Endothelial cell of umbilical vein (primary cell): ENCODE measurements at places on chromosomes 6 and 20.

GRCh38 chr20:17859616-17860232, 108.9 kb downstream of the SNX5 start:
- no peak overlapping the region for H3K4me3 ChIP-seq
- peaks cover 2% of the 10 kb centered on the region for H3K27me3 ChIP-seq
- no peaks in the 10 kb centered on the region for H3K36me3 ChIP-seq

DNA sequence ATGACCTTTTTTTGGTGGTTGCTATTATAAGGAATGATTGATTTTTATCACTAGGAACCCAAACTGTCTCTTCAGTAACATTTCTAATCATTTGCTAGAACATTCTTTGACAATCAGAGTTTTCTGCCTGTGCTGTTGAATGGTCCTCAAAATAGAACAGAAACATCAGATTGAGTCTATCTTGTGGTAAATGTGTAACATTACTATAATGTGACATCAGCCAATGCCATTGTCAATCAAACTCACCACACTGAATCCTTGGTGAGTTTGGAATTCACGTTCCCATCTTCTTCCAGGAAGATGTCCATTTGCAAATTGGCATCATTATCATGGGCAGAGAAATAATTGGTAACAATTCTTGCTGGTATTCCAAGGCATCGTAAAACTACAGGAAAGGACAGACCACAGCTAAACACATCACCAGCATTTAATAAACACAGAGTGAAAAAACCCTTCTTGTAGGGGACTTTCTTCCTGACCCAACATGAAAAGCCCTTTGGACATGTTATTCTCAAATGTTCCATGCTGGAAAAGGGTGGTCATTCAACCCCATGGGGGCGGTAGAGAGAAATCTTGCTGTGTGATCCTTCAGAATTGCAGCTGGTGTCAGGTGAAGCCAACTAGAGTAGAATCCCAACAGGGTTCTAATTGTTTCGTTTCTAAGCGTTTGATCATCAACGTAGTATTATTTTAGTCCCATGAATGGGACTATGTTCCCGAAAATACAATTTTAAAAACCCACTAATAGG, 98.5 kb downstream of the F13A1 start:
- DNase-seq, result no peak
- H3K4me1 ChIP-seq, result no peaks in the 10 kb centered on the region
- H3K4me3 ChIP-seq, result no peak overlapping the region
- H3K27me3 ChIP-seq, result no peaks in the 10 kb centered on the region
- no peaks in the 10 kb centered on the region for H3K36me3 ChIP-seq

- H3K36me3 ChIP-seq, result no peaks in the 10 kb centered on the region
- peak; percentile 74 for DNase-seq
- H3K27ac ChIP-seq, result peak overlapping the region; percentile 94
- H3K4me3 ChIP-seq, result no peak overlapping the region
- no peaks in the 10 kb centered on the region for H3K27me3 ChIP-seq
Observed at GRCh38 chr6:17490724-17491123, 97.3 kb downstream of the CAP2 start.

DNA sequence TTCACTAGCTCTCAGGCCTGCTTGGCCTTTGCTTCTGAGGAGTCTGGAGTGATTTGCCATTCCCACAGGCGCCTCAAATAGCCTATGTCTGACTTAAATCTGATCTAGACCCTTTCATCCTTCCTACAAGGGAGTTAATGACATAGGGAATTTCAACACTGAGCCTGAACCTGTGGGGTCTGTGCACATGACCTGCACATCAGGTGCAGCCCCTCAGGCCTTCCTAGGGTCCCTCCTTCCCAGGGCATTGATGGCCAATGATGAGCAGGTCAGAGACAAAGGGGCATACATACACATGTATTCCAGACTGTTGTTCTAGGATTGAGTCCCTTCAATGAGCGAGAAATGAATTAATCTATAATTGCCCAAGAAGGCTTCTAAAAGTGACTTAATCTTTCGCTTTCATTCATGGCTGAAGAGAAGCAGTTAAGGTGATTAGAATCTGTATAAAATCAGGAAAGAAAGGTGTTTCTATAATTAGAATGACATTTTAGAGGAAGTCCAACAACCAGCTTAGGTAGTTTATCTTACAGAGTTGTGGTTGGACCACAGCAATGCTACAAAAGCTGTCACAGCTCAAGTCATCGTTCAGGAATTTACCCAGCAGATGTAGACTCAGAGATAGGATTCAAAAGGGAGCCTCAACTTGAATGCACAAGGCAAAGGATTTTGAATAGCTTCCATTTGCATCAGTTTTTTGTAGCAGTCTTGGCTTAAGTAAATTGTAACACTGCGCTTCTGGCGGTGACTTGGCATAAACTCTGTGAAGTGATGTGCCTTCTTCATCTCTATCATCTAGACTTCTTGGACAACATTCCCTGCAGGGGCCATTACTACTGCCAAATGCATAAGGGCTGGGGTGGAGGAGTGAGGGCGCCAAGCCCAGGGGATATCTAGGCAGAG, 27.0 kb upstream of the TBC1D7 start:
- H3K36me3 ChIP-seq, result no peaks in the 10 kb centered on the region
- no peaks in the 10 kb centered on the region for H3K27me3 ChIP-seq
- H3K27ac ChIP-seq, result peak overlapping the region; percentile 89
- peak; percentile 69 for DNase-seq
- H3K4me1 ChIP-seq, result peaks cover 28% of the 10 kb centered on the region
- H3K4me3 ChIP-seq, result no peak overlapping the region

DNA sequence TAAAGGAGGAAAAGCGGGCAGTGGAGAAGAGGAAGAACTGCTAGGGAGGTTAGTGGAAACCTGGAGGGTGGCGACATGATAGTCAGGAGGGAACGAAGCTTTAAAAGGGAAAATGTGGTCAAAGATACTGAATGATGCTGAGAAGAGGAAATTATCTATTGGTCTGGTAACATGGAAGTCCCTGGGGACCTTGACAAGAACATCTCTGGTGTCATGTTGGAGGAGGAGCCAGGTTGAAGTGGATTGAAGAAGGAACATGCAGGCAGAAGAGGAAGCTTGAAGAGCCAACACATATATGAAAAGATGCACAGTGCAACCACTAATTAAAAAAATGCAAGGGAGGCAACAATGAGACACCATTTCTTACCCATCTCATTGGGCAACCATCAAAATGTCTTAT, 251.9 kb upstream of the RNF24 start:
- H3K36me3 ChIP-seq, result no peaks in the 10 kb centered on the region
- H3K4me3 ChIP-seq, result no peak overlapping the region
- H3K4me1 ChIP-seq, result no peaks in the 10 kb centered on the region

GRCh38 chr6:119902681-119903080, 553.1 kb upstream of the MAN1A1 start:
- H3K27me3 ChIP-seq, result no peaks in the 10 kb centered on the region
- H3K4me3 ChIP-seq, result no peak overlapping the region
- no peak overlapping the region for H3K27ac ChIP-seq
- no peaks in the 10 kb centered on the region for H3K4me1 ChIP-seq
- no peaks in the 10 kb centered on the region for H3K36me3 ChIP-seq

- H3K27me3 ChIP-seq, result no peaks in the 10 kb centered on the region
- no peak overlapping the region for H3K4me3 ChIP-seq
- no peaks in the 10 kb centered on the region for H3K4me1 ChIP-seq
- peaks cover 7% of the 10 kb centered on the region for H3K36me3 ChIP-seq
- DNase-seq, result no peak
Observed at GRCh38 chr20:39036851-39037250, 74.7 kb downstream of the DHX35 start.

DNA sequence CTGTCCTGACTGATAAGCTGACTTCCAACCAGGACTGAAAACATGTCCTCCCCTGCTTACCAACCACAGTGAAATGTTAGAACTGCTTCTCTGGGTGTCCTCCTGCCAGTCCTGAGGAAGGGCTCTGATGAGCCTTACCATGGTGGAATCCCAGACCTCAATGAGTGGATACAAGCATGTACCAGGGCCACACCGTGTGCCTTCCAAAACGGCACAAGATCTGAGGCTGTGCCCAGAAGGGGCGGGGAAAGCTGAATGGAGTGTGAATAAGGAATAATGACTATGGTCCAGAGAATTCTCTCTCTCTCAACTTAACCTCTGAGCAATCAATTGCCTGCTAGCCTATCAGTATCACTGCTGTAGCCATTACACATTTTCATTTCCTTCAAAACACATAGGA, 51.7 kb downstream of the PDE10A start:
- H3K27ac ChIP-seq, result no peak overlapping the region
- no peak overlapping the region for H3K4me3 ChIP-seq
- H3K27me3 ChIP-seq, result no peaks in the 10 kb centered on the region
- DNase-seq, result no peak

DNA sequence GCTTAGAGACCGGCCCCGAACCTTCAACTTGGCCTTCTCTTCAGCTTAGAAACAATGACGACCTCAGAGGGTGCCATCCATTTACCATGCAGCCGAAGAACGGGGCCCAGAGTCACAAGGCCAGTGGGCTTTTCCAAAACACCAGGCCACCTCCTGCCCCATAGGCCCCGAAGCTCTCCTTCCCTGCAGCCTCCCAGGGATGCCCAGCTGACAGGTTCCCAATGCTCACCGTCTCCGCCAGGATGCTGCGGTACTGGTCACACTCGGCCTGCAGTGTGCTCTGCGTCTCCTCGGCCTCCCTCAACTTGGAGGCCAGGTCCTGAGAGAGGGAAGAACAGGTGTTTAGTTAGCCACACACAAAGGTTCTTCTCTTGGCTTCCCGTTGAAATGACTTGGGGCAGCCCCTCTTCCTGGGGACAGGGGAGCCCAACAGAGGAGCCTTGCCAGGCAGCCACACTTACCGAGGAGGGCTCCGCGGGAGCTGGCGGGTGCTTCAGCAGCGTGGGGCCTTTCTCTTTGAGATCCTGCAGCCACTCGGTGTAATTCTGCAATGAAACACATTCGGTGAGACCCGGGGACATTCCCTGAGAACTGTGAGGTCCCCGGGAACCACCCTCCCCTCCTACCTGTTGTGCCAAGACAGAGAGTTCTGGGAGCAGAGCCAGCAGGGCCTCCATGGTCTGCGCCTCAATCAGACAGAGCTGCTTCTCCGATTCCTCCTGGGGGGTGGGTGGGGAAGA, 51.5 kb downstream of the DSTN start:
- no peak overlapping the region for H3K4me3 ChIP-seq
- no peaks in the 10 kb centered on the region for H3K27me3 ChIP-seq
- no peak overlapping the region for H3K27ac ChIP-seq
- H3K4me1 ChIP-seq, result no peaks in the 10 kb centered on the region
- no peak for DNase-seq
- H3K36me3 ChIP-seq, result peaks cover 6% of the 10 kb centered on the region

DNA sequence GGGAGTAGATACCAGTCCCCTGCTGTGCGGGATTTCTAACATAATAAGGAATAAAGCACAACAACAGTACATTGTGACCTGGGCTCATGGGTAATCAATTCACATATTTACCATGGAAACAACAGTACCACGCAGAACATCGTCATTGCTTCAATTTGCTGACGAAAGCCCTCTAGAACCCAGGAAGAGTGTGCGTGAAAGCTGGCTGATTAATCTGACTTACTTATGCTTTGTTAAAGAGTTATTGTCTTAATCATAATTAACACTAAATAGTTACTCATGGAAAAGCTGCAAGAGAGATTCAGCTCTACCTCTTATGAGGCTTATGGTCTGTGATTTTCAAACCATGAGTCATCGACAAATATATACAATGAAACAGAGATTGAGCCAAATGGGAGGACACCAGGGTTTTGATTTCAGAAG, 644.3 kb upstream of the AGPAT4 start:
- no peak overlapping the region for H3K4me3 ChIP-seq
- DNase-seq, result no peak
- no peaks in the 10 kb centered on the region for H3K36me3 ChIP-seq

DNA sequence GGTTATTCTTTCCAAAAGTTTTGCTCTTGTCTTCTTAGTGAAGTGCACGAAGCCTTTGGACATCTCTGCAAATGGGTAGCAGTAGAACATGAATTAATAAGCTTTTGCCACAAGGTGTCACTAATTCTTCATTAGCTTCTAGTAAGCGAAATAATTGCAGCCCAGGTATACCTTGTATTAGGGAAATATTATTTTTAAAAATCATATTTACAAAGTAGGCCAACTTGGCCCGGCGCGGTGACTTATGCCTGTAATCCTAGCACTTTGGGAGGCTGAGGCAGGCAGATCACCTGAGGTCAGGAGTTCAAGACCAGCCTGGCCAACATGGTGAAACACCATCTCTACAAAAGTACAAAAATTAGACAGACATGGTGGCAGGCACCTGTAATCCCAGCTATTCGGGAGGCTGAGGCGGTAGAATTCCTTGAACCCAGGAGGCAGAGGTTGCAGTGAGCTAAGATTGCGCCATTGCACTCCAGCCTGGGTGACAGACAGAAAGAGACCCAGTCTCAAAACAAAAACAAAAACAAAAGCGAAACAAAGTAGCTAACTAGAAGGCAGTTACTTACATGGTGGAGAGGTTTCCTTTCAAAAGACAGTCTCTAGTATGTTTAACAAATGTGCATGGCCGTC, 8.8 kb upstream of the RSPH3 start:
- no peaks in the 10 kb centered on the region for H3K36me3 ChIP-seq
- peak; percentile 30 for DNase-seq
- H3K4me1 ChIP-seq, result no peaks in the 10 kb centered on the region
- no peak overlapping the region for H3K4me3 ChIP-seq
- H3K27me3 ChIP-seq, result no peaks in the 10 kb centered on the region

GRCh38 chr6:157558487-157559200, 177.7 kb downstream of the ZDHHC14 start:
- H3K36me3 ChIP-seq, result no peaks in the 10 kb centered on the region
- DNase-seq, result no peak
- H3K27me3 ChIP-seq, result no peaks in the 10 kb centered on the region
- H3K4me3 ChIP-seq, result no peak overlapping the region

- no peaks in the 10 kb centered on the region for H3K27me3 ChIP-seq
- H3K4me3 ChIP-seq, result no peak overlapping the region
- H3K36me3 ChIP-seq, result no peaks in the 10 kb centered on the region
- DNase-seq, result no peak
- H3K4me1 ChIP-seq, result no peaks in the 10 kb centered on the region
- no peak overlapping the region for H3K27ac ChIP-seq
Observed at GRCh38 chr20:52974179-52974594, 2.0 kb downstream of the TSHZ2 start.

- no peaks in the 10 kb centered on the region for H3K36me3 ChIP-seq
- no peaks in the 10 kb centered on the region for H3K27me3 ChIP-seq
Observed at GRCh38 chr6:162198925-162199324, 528.6 kb downstream of the PRKN start.

DNA sequence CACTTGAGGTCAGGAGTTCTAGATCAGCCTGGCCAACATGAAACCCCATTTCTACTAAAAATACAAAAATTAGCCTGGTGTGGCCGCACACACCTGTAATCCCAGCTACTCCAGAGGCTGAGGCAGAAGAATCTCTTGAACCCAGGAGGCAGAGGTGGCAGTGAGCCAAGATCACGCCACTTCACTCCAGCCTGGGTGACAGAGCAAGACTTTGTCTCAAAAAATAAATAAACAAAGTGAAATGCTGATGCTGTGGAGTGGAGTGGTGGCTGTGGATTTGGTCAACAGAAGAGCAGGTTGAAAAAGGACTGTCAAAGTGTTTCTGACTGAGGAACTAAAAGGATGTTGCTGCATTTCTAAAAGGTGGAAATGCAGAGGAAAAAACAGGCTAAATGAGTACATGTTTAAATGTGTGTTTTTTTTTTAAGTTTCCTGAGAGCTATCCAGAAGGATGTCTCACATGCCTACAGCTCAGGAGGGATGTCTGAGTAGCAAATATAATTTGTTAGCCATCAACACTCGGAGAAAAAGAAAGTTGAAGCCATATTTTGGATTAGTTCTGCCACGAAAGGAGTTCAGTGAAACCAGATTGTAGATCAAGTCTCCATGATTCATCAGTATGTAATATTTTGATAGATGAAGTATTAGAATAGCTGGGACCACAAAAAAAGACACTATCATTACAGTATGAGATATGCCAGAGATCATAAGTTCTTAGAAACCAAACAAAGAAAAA, 621.1 kb upstream of the ADGRB3 start:
- H3K36me3 ChIP-seq, result no peaks in the 10 kb centered on the region
- no peak overlapping the region for H3K27ac ChIP-seq
